ENCODE measurements at places on chromosomes 7 and 10. TPM values are rescaled to one million over a fixed set of nuclear protein-coding genes. Genes with fewer than 3 reads are reported as not detected.

DNA sequence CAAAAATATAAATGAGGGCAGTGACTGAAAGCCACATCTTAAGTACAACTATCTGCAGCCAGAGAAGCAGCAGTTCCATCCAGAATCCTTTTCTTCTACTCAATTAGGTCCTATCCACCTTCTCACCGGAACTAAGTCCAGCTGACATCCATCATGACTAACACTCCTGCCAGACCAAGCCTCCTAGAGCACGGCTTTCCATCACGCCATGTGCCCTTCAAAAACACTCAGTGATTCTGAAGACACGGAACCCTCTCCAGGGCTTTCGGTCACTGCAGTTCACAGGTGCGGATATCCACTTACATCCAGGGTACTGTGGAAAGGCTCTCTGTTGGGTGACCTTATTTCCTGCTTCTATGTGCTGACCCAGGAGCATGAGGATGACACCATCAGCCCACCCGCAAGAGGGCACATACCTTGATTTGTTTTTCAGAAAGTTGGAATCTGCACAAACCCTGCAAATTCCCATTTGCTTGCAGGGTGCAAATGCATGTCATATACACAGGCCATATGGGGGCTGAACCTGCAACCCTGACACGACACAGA lies 64.3 kb downstream of the FAM171A1 start:
- DNase-seq: no peak

ERVW-1 gene
- not detected for total RNA-seq

- DNase-seq: peak; percentile 45
These were observed 126.2 kb downstream of the PRPF18 start for GRCh38 chr10:13712837-13713581.

NOBOX gene
- not detected for total RNA-seq

ACBD7 gene
- total RNA-seq: 0.98 TPM

- no peak for DNase-seq
These were observed 36.6 kb upstream of the PLPP4 start for GRCh38 chr10:120420421-120420820.

GHRHR gene
- total RNA-seq: not detected

DNA sequence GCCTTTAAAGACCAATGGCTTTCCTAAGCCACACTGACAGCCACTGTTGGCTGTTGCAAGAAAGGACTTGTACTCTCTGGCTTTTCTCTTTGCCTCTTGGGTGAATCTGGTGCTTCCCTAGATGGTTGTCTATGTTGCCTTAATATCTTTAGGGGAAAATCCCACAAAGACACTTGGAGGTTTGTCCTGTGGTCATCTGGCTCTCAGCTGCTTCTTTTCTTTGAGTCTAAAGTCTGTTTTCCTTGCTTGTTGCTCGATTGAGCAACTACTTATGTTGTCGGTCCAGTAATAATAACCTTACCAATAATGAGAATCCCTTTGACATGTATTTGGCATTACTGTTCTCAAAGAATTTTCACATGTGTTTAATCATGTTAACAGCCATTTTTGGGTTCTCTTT lies 537.6 kb downstream of the LRMDA start:
- no peak for DNase-seq

DNA sequence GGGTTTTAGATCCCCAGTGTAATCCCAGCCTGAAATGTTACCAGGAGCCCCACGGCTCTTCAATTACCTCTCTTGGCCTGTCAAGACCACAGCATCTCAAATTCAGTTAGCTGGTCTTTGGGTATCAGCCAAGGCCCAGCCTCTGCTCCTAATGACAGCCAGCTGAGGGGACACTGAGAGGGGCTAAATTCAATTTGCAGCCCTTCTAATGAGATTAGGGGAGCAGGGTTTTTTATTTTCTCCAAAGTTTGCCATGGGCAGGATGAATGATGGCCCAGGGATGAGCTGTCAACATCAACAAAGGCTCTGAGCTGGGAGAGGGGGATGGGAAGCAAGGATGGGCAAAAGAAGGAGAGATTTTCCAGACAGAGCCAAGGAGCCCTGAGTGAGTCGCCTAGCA lies 116.8 kb upstream of the TBX20 start:
- DNase-seq: no peak

NAT16 gene
- not detected for total RNA-seq

ADARB2 gene
- not detected for total RNA-seq

FAM200A gene
- 4.1 TPM for total RNA-seq

NPSR1 gene
- not detected for total RNA-seq

SPDYE6 gene
- not detected for total RNA-seq

C10orf95 gene
- 4.8 TPM for total RNA-seq

- no peak for DNase-seq
These were observed 51.5 kb upstream of the PIP4K2A start for GRCh38 chr10:22765660-22766547.

- no peak for DNase-seq
These were observed 132.2 kb upstream of the CAV2 start for GRCh38 chr7:116367171-116367813.

DNA sequence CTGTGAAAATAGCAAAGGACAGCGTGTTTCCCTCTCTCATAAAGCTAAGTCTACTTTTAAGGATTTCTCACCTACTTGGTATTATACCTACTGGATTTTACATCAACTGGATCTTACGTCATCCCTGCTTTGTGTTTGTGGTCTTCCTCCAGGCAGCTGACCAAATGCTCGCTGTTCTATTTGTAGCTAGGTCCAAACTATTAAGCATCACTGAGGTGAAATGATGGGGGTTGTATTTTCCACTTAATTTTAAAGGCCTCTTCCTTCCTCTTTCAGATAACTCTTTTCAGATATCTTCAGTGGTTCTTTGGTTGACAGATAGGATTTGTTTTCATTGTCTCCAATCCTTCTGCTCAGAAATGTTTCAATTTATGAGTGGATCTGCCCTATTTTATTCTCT lies 169.7 kb downstream of the RNLS start:
- DNase-seq: no peak

CRPPA gene
- 1.9 TPM for total RNA-seq

GRCh38 chr10:49609283-49610113 lies 612 bp upstream of the SLC18A3 start:
- no peak for DNase-seq

- peak; percentile 65 for DNase-seq
These were observed 24.7 kb downstream of the GHRHR start for GRCh38 chr7:30988351-30989005.

SPDYE2B gene
- not detected for total RNA-seq

- no peak for DNase-seq
These were observed 275.9 kb downstream of the TCF7L2 start for GRCh38 chr10:113225903-113226302.

GOLGA7B gene
- total RNA-seq: 0.72 TPM

DNA sequence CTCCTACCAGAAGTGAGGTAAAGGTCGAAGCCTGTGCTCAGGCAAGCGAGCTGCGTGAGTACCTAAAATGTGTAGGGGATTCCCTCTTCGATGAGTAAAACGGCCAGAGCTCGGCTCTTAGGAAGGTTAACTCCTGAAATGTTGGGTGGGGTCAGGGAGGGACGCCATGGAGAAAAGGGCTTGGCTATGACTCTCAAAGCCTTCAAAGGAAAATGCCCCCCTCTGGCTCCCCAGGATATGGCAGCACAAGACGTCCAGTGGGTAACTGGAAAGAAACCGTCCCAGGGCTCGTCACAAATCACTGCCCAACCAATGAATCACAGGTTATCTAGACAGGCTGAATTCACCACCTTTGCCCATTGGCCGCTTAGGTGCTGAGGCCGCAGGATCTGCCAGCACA lies 58.0 kb downstream of the CALML3 start:
- no peak for DNase-seq

IFIT1 gene
- 1.9 TPM for total RNA-seq

CD36 gene
- 26.5 TPM for total RNA-seq

HGF gene
- 4.5 TPM for total RNA-seq

IQUB gene
- not detected for total RNA-seq

ZNF3 gene
- total RNA-seq: 31.9 TPM

GRCh38 chr7:36115448-36116321 lies 37.4 kb upstream of the EEPD1 start:
- peak; percentile 74 for DNase-seq

- peak; percentile 44 for DNase-seq
These were observed 190.9 kb downstream of the BMPER start for GRCh38 chr7:34096198-34096651.

- DNase-seq: no peak
These were observed 7.1 kb downstream of the ASB10 start for GRCh38 chr7:151179946-151180345.

DNA sequence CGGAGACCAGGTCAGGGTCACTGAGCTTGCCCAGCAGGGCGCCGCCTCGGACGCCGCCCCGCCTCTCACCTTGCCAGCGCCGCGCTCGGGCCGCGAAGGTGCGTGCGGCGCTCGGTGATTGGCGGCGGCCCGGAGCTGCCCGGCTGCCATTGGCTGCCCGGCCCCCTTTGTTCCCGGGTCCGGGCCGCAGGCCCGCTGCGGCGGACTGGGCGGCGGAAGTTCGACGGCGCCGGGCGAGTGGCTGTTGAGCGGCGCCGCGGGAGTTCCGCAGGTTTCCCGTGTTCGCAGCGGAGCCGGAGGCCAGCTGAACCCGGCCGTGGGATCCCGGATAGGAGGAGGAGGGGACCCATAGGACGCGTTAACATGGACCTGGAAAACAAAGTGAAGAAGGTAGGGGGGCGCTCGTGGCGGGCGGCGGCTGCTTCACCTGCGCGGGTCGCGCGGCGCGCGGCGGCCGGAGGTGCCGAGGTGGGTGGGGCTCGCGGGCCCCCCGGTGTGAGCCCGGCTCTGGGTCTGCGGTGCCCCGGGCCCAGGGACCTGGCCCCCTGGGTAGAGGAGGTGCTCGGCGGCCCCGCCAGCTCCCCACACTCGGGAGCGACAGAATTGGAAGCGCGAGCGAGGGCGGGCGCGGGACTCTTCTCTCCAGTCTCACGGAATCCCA lies at the start of gene TES:
Gene TES (plus strand): TSS at position 195 of the 661 bp plus-strand sequence. CDS start 169 bp downstream, at position 364.
- DNase-seq: peak; percentile 85
